MCF 10A (cell line): ENCODE measurements at places on chromosomes 2 and 18. TPM values are rescaled to one million over a fixed set of nuclear protein-coding genes. Genes with fewer than 3 reads are reported as not detected.

Gene TMEM87B
- total RNA-seq = 29.1 and 39.2 TPM in 2 replicates

DNA sequence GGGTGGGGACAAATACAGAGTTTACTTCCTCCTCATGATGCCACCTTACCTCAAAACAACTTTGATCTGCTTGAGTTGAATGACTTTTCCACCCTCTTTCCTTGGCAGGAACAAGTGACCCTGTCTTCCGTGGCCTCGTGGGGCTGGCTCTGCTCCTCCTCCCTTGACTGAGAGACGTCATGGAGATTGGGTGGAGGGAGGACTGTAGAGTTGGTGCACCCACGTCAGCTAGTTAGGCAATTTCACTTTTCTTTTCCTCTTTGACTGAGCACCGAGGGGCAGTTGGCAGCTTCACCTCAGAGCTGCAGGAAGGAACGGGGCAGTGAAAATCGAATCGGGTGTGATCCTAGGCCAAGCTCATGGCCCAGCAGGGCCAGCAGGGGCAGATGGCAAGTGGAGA, at the start of gene SP140:
Gene SP140 (plus strand): TSS at position 251 of the 400 bp plus-strand sequence. CDS start 109 bp downstream, at position 360.
- DNase-seq = no peak

Gene CCDC150
- 5.5 and 8.1 TPM in 2 replicates for total RNA-seq

Gene NTSR2
- not detected in 2 replicates for total RNA-seq

Gene SYT4
- total RNA-seq = not detected in 2 replicates
